Aorta (tissue), 5 donors: ENCODE measurements at places on chromosomes 6 and 20. TPM values are rescaled to one million over a fixed set of nuclear protein-coding genes. Genes with fewer than 3 reads are reported as not detected.

DNA sequence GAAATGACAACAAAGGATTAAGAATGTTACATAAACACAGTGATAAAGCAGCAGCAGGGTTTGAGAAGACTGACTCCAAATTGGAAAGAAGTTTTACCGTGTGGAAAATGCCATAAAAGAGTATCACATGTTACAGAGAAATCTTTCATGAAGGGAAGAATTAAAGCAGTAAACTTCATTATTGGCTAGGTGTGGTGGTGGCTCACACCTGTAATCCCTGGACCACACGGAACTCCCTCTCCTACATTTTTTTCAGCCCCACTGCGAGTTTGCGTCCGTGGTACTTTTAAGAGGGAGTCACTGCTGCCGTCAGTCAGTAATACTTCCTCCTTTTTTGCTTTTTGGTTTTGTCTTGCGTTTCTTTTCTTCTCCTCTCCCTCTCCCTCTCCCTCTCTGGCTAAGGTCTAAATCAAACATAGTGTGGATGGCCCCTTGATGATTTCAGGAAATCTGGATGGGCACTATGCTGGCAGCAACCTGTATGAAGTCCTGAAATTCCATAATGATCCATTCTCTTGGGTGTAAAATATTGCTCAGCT, 112.3 kb downstream of the MAN1A1 start:
- no peak for DNase-seq

F13A1 gene
- total RNA-seq: 160 TPM

- DNase-seq: no peak
These were observed 6.6 kb upstream of the FBXO9 start for GRCh38 chr6:53058388-53059195.

SAPCD1 gene
- total RNA-seq: 2.9 TPM

DEFB125 gene
- not detected for total RNA-seq

CD24 gene
- total RNA-seq: 0.94 TPM

DNA sequence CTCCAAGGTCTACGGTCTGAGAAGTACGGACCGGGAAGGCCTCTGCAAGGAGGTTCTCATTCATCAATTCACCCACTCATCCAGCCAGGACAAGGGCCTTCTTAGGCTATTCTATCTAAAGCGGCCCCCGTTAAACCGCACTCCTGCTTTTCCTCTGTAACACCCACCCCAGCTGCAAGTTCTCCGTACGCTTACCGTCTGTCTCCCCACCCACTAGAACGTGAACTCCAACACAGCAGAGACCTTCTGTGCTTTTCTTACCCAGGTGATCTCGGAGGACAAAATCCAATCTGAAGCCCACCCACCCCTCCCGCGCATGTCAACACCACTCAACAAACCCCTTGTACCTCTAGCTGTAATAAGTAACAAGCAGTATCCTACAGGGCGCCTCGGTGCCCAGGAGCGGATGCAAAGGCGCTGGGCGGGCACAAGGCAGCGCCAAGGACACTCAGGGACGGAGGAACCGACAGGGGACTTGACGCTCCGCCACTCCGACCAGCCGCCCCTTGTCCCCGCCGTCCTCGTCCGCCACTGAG, 351 bp downstream of the AURKA start:
- DNase-seq: no peak

DNA sequence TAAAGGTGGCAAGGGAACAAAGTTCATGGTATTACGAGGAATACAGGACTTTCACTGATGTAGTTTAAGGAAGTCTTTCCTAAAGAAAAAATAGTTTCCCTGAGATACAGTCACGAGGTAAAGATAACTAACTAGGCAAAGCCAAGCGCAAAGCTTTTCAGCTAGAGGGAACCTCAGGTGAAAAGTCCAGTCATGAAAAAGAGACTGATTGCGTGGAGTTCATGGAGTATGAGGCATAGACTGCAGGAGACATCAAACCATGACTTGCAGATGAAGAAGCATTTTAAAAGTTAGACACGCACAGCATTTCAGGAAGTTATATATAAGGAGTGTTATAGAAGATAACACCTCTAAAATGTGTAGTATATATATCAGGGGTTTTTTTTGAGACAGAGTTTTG, 205.6 kb upstream of the ZNF184 start:
- DNase-seq: no peak

RRAGD gene
- 17.8 TPM for total RNA-seq

DNA sequence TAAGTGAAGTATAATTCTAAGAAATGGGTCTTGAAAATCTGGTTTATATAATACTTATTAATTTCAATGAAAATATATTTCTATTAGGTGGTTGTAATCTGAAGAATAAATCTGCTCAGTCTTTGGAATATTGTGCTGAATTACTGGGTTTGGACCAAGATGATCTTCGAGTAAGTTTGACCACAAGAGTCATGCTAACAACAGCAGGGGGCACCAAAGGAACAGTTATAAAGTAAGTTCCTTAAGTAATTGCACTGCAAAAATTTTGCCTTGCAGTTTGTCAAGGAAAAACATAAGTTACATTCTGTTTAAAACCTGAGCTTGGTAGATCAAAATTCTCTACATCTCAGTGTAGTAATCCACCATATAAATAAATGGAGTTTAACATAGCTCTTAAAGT, 106.0 kb downstream of the MYO6 start:
- DNase-seq: no peak

CRYBG1 gene
- 6.2 TPM for total RNA-seq

ABCC10 gene
- total RNA-seq: 19.5 TPM

- DNase-seq: peak; percentile 51
These were observed 41.0 kb downstream of the GNAS start for GRCh38 chr20:58893355-58894120.

STMN3 gene
- total RNA-seq: 10.5 TPM

DNA sequence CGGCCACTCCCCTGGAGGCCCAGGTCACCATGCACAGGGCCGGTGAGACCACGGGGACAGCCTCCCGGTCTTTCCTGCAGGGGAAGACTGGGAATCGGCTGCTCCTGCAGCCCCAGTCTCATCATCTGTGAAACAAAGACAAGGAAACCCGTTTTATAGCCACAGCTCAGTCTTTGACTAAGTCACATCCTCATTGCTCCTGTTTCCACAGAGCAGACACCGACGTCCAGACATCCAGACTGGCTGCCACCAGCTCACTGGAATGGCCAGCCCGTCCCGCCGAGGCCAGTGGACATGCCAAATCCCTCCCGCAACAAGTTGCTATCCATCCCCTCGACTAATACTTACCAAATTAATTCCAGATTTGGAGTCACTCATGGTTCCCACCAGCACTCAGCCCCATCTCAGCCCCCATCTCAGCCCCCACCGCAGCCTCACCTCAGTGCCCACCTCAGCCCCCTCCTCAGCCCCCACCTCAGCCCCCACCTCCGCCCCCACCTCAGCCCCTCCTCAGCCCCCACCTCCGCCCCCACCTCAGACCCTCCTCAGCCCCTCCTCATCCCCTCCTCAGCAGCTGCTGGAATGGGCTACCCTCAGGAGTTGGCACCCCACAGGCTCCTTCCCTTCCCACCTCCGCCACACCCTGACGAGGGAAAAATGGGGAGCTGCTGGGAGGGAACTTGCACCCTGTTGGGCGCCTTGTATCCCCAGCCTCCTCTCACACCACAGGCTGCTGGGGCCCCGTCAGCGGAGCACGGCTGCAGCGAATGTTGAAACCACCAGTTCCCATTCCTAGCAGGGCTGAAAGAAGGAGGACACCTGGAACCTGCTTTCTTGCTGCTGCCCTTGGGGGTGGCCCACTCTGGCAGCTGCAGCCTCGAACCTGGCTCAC, 48.7 kb downstream of the YTHDF1 start:
- DNase-seq: peak; percentile 20

FERMT1 gene
- 1.5 TPM for total RNA-seq

DNA sequence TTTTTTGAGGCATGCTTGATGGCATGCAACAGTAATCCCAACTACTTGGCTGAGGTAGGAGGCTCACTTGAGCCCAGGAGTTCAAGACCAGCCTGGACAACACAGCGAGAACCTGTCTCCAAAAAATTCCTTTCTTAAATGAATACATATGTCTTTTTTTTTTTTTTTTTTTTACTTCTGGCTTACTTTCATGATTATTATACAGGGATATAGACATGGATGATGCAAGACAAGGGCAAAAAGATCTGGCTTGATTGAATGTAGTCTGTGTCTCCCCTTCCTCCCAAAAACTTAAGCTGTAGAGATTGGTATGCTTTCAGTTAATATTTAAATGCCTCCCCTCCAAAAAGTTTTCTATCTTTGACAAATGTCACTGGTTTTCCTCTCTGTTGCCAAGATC, 7.6 kb downstream of the SNX3 start:
- no peak for DNase-seq

GRCh38 chr20:44195605-44196004, 8.6 kb upstream of the JPH2 start:
- DNase-seq: no peak

DNA sequence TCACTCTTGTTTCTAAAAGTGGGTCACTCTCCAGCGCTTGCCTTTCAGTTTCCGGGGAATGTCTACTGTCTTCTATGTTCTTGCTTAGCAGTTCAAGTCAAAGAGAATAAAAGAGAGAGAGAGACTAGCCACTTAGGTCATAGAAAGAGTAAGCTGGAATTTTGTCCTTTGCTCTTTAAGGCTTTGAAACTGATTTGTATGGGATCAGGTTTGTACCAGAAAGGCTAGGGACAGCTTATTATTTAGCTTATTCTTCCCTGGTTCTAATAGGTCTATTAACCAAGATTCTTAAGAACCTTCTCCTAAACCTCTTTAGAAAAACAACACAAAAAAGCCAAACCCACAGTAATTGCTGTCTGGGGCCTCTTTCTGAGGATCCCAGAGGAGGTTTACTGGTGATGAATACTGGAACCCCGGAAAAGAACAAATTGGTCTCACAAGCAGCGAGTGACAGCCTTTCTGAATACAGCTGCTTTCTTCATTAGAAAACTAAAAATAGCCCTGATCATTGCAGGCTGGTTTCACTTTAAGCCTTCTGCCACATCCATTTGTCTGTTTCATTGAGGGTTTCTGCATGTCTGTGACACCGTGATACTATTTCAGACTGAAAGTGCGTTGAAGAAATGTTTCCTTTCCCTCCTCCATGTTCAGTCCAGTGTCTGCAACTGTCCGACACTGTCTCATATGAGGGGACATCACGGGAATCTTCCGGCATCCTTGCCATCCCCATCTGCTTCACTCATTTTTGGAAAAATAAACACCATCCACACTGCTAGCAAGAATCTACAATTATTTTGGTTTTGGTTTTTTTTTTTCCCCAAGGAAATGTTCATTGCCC, 75.1 kb upstream of the ATXN1 start:
- no peak for DNase-seq

- DNase-seq: no peak
These were observed 1.5 kb downstream of the NELFCD start for GRCh38 chr20:58982406-58983114.

DNA sequence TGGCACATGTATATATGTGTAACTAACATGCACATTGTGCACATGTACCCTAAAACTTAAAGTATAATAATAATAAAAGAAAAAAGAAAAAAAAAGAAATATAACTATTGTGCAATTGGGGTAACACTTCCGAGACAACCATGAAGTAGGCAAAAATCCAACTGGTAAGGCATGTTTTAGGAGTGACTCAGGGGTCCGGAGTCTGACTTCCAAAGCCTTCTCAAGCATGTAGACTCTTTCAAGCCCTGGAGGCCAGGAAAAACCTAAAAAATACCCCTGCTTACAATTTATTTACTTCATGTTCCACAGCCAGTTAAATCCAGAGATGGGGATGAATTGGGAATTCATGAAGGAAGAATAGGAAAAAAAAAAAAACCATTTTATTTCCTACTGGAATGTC, 161.3 kb upstream of the PHACTR1 start:
- no peak for DNase-seq

DNA sequence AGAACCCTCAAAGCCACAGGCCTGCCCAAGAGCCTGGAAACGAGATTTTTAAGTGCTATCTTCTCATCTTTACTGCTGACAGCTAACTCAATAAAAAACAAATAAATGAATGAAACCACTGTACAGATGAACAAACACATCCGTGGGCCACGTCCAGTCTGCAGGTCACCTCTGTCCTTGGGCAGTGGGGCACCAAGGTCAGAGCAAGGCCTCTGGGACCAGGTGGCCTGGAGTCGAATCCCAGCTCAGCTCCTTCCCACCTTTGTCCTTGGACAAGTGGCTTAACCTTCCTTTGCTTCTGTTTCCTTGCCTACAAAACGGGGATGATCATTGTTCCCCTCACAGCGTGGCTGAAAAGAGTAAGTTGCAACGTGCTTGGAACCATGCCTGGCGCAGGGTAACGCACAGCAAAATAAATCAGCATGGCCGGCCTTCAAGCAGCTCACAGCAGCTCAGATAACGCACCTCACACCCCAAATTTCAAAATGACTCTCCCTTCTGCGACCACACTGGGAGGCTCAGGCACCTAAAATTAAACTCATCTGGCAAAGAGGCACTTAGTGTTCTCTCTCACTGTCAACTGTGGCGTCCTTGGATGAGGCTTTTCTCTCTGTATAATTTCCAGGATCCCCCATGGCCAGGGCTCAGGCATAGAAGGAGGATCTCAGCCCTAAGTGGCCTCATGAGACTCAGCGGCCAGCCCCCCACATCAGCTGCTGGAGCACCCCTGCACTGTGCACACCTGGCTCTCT, 35.7 kb downstream of the RRBP1 start:
- DNase-seq: peak; percentile 56

GPLD1 gene
- 8.2 TPM for total RNA-seq

GRCh38 chr20:62725596-62726268, 17.1 kb downstream of the NTSR1 start:
- peak; percentile 52 for DNase-seq

- no peak for DNase-seq
These were observed 220.0 kb downstream of the ZFAND3 start for GRCh38 chr6:38039502-38039901.

- no peak for DNase-seq
These were observed 58.0 kb upstream of the SALL4 start for GRCh38 chr20:51860111-51860882.

- DNase-seq: no peak
These were observed 29.2 kb downstream of the ATP9A start for GRCh38 chr20:51738877-51739447.

DNA sequence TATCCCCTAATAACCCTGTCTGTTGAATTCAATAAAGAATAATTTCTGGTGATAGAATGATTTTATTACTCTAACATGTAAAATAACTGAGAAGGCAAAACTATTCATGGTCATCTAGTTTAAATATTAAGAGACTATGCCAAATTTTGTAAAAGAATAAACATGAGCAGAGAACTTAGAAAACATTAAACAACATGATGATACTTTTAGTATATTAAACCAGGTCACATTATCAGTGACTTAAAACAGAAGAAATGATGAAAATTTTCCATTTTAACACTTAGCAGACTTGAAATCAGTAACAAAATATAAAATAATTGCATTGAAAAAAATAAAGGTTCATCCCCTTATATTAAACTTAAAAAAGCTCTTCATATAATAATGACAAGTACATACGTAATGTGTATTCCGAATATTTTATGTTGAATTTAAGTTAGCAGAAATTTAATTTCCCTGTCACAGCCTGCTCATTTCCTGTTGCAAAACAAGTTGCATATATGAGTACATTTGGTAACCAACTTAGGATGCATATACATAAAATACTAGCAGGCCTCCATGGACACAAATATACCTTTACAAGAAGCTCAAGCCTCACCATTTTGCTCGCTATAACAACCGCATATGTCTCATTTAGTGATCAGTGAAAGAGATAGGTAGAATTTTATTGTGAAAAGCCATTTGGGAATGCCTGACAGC, 40.6 kb downstream of the DTNBP1 start:
- DNase-seq: no peak
